CD4-positive, alpha-beta T cell treated with Interferon gamma for 1 hour (primary cell): ENCODE measurements at places on chromosomes 13 and 19.

GRCh38 chr13:21059641-21060337 lies 1.6 kb downstream of the LATS2 start:
- DNase-seq, result no peak

DNA sequence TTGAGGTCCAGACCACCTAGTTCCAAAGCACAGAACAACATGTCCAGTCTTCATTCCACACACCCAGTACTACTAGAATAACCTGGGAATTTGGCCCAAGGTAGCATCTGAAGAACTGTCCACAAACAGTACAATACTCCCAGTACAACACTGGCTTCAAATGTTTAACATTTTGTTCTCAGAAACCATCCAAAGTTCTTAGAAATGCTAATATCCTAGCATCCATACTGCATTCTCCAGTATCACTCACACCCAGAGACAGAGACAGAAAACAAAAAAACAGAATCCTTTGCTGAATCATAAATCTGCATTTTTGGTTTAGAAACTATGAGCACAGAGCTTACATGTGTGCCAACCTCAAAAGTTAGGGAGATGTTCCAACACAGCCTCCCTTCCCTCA lies 490.8 kb downstream of the FOXO1 start:
- no peak for DNase-seq

GRCh38 chr13:80571346-80572307 lies 230.7 kb upstream of the SPRY2 start:
- no peak for DNase-seq

DNA sequence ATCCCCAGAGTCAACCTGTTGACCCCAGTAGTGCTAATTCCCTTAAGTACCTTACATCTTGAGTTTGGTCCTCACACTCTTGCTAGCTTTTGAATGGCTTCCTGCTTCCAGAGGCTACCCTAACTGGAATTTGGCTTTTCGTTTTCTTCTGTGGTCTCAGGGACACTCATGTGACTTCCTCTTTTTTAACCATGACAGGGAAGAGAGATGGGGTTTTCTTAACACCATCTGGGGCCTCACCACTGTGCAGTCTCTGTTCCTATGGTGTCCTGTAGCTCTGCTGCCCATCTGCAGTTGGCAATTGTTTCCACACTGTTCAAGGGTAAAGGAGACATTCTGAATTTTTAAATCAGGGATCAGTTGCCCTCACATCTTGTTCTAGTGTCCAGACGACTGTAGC lies 66.7 kb downstream of the SLC10A2 start:
- DNase-seq, result no peak

DNA sequence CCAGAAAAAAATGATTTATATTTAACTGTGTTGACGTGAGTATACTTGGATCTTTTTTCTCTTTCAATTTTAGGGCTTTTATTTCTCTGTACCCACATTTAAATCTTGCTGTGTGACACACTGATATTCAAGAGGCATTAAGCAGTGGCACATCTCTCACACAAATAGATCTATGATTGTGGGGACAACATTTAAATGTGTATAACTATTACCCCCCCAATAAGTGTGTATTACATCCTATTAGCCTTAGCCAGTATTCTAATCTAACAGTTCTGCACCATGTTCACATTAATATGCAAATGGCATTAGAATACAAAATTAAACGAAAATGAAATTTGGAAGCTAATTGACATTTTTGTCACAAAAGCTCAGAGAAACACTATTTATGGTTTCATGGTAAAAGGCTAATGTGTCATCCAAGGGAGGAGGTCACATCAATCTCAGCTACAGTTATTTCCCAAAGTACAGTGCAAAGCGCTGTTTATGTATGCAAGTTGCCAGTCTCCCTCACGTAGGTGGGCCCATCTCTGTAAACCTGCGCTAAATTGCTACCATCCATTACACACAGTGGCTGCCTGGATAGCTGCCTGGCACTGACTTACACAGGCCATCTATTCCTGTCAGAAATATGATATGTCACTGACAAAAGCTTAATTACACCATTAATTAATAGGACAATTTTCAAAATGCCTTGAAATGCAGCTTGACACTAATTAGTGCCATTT lies 984.7 kb upstream of the PCDH9 start:
- no peak for DNase-seq

DNA sequence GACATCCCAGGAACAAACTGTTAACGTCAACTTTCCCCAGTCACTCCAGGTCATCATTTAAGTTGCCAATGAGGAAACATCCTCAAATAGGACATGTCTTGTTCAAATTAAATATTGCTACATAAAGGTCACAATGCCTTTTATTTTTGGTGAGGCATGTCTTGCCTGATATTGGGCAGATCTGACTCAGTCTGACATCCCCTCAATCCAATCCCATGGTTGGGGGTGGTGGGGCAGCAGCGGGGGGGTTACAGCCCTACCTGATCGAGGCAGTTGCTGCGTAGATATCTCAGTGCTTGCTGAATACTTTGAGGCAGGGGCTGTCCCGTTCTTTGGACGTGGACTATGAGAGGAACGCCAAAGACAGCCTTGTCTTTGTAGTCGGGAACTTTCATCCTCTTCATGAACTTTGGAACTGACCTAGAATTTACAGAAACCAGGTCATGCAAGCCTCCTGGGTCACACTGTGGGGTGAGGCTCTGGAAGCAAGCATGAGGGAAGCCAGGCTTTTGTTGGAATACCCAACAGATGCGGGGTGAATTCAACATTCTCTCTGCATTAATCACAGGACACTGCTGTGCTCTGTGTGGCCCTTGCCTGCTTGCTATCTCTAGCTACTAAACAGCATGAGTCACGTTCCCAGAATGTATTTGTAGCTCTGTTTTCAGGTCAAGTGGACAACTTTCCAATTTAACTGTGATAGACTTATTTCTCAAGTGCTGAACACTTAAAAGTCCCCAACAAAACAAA lies 109.8 kb downstream of the KL start:
- DNase-seq, result no peak
